ENCODE measurements at places on chromosomes 7 and 10.

DNA sequence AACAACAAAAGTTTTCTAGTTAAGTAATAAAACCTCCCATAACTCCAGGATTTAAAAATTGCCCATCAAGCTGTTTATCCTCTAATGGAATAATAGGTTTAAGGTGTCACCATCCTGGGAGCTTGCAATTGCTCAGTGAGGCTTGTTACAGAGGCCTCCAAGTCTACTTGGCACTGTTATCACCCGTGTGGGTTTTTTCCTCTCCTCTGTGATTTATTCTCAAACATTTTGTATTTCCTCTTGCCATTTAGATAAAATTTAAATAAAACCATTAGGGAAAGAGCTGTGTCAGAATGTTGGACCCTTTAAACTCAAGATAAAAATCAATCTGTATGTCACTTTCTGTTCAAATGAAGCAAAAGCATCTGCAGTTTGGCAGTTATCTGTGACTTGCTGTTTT is 202.6 kb downstream of the GALNT17 start:
- no peak for DNase-seq

DNA sequence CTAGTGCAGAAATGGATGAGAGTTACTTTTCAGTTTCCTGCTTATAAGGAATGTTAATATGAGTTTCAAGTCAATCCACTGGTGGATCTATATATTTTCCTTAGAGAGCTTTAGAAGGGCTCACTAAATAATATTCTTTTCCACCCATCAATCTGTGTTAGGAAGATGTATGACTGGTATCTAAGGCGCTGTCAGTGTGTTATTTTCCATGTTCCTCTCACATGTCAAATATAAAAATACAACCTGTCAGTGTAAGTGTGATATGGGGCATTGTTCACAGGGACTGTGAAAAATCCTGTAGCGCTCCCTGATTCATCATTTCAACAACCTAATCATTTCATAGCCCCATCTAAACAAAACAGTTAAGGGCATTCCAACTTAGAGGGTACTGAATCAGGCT is 203.1 kb downstream of the TMEM26 start:
- DNase-seq = no peak

GRCh38 chr7:127586346-127586745 is 950 bp upstream of the GCC1 start:
- no peak for DNase-seq

DNA sequence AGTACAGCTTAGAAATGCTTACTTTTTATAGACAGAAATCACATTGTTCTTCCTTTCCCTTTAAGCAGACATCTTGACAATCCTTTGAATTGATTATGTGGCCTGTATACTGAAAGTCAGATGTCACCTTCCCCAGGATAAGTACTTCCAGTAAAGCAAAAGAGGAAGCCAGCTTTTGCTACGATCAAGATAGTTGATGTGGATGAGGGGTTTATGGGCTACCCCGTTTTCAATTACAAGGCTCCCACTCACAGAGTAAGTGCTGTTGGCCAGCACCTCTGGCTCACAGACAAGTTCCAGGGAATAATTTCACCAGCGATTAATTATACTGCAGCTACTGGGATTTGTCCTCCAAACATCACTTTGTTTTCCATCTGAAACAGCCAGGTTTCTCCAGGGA is 95.1 kb upstream of the SAMD8 start:
- DNase-seq = no peak

DNA sequence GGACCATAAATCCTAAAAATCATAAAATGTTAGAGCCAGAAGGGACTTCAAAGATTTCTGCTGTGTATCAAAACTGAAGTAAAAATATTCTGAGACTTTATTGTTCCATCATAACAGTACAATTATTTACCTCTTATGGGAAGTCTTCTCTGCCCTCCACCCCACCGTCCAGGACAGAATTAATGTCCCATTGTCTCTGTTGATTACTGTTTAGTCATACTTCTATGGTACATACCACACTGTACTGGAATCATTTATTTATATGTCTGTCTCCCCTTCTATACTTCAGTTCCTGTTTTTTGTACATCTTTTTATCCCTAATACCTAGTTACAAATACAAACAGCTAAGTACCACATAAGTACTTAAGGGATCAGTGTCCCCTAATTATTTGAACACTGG is 91.4 kb upstream of the CAPZA2 start:
- no peak for DNase-seq

DNA sequence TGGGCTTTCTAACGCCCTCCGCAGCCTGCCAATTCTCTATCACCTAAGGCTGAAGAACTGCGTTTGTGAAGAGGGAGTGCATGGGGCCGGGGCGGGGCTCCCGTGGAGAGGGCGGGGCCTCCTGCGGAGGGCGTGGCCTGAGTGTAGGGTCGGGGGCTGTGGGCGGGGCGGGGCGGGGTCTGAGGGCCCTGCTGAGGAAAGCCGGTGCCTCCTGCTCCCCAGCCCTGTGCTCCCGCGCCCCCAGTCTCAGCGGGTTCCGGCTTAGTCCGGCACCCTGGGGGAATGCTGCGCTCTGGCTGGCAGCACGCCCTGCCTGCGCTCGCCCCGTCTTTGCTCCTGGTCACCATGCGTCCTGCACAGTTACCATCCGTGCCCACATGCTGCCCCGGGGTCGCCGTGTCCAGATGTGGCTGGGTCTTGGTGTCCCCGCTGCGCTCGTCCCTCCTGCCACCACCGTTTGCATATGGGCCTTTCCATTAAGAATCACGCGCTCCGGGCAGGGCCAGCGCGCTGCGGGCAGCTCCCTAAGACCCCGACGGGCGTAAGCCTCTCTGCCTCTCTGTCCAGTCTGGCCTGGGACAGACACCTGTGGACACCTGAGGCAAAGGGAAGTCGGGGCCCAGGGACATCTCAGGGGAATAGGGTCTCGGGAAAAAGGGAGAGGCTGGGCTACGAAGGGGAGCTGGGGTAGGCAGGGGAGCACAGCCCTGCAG is 144.0 kb upstream of the RET start:
- no peak for DNase-seq

- DNase-seq = no peak
Measured at GRCh38 chr10:89555688-89556445, 20.5 kb upstream of the SLC16A12 start.

- DNase-seq = no peak
Measured at GRCh38 chr7:95599069-95599468, 2.8 kb upstream of the PDK4 start.

DNA sequence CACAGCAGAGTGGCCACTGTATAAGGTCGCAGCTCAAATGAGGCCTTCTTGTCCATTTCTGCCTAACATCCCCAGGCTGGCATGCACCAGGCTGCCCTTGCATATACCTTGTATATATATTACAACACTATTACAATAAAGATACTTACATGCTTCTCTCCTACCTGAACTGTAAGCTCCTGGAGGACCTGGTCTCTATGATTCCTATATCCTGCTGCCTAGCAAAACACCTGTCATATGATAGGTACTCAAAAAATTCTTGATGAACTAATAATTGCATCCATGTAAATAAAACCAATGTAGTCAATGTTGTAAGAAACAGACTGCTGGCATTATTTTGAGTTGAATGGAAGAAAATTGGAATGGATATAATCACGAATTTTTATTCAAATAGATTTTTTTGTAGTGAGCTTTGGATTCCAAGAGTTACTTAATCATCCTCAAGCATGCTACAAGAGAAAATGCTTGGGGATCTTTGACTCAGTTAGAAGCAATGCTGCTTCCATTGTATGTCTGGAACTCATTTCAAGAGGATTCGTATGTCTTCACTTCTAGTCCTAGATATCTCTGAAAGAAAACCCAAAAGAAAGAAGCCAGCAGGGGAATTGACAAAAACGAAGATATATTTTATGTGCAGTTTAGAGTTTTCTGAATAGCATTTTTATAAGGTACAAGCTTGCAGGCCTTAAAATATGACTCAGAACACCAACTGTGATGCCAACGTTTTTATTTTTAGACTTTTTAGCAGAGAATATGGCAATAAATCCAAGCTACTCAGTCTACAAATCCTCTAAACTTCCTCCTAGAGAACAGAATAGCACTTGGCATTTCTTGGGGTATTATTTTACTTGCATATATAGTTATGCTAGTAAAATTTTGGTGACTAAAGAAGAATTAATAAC is 53.1 kb downstream of the OSBPL3 start:
- no peak for DNase-seq

- no peak for DNase-seq
Measured at GRCh38 chr7:29214056-29214455, 19.5 kb downstream of the CHN2 start.

- DNase-seq = no peak
Measured at GRCh38 chr7:80347173-80347572, 164.7 kb downstream of the GNAT3 start.

GRCh38 chr10:71970331-71970730 is 6.1 kb downstream of the CHST3 start:
- no peak for DNase-seq

DNA sequence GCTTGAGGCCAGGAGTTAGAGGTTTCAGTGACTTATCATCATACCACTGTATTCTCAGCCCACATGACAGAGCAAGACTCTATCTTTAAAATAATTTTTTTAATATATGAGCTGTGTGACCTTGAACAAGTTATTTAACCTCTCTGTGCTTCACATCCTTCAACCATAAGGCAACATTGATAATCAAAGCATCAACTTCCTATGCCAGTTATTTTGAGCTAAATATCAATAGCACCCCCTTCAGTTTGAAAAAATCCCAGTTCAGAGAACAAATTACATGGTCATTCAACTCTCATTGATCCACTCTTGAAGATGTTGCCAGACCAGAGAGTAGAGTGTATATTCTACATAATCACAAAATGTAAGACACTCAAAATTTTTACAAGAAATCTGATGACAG is 53.0 kb downstream of the ASNS start:
- no peak for DNase-seq

DNA sequence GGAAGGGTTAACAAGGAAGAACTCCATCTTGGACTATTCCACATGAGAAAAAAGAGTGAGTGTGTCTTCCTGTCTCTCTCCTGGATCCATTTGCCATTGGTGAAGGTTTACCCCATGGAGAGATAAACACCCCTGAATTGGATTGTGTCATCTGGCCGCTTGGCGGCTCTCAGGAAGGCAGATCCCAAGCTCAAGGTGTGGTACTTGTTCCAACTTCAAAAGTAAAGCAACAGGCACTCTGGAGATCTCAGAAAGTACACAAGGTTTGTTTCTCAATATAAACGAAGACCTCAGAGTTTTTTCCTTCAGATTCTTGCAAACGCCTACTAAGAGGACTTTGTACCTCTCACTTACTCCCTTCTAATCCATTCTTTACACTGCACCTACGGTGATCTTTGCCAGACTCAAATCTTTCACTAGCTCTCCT is 116.7 kb downstream of the REEP3 start:
- no peak for DNase-seq

GRCh38 chr10:6406220-6407033 is 173.6 kb downstream of the PRKCQ start:
- no peak for DNase-seq

- DNase-seq = no peak
Measured at GRCh38 chr10:84256510-84257342, 11.9 kb downstream of the RGR start.

DNA sequence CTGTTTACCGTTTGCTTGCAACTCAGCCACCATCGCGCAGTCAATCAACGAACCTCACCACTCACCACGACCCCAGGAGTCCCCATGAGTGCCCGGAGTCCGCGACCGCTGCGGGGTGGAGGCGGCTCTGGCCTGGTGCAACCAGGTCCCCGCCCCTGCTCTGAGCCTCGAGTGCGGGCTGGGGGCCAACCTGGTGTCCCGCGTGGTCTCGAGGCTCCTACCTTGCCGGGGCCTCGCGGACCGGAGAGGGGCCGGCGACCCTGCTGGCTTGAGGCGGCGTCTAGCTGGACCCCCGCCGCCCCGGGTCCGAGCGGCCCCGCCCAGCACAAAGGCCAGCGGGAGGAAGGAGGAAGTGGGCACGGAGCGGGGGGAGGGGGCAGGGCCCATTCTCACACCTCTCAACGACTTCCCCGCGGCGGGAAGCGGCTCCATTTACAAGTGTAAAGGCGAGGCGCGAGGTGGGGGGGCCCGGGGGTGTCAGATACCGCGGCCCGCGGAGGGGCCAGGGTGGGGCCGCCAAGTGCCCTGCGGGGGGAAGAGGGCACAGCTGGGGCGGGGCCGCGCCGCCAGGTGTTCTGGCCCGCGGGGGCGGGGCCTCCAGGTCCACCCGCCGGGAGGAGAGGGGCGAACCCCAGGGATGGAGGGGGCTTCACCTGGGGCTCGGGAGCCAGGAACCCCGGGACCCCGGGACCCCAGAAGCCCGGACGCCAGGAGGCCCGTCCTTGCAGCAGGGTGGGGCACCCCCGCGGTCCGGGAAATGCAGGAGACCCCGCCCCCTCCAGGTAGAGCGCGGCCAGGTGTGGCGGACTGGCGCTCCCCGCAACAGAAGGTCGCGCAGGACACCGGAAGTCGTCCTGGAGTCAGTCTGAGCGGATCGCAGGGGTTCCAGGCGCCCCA is 8.6 kb downstream of the CTBP2 start:
- DNase-seq = no peak

DNA sequence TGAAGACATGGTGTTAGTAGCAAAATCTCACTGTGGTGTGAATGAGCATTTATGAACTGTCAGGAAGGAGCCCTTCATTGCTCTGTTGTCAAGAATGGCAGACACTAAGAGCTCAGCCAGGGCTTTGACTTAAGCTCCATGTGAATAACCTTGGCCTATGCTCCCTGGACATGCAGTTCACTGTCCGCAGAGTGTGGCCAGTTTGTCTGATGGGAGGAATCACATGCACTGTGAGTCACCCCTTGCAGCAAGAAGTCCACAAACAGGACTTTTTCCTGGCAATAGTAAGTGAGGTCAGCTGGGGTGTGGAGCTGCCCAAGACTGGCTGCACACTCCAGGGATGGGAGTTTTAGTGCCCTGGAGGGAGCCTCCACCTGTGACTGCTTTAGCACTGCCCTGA is 49.5 kb downstream of the ZNF37A start:
- DNase-seq = no peak

DNA sequence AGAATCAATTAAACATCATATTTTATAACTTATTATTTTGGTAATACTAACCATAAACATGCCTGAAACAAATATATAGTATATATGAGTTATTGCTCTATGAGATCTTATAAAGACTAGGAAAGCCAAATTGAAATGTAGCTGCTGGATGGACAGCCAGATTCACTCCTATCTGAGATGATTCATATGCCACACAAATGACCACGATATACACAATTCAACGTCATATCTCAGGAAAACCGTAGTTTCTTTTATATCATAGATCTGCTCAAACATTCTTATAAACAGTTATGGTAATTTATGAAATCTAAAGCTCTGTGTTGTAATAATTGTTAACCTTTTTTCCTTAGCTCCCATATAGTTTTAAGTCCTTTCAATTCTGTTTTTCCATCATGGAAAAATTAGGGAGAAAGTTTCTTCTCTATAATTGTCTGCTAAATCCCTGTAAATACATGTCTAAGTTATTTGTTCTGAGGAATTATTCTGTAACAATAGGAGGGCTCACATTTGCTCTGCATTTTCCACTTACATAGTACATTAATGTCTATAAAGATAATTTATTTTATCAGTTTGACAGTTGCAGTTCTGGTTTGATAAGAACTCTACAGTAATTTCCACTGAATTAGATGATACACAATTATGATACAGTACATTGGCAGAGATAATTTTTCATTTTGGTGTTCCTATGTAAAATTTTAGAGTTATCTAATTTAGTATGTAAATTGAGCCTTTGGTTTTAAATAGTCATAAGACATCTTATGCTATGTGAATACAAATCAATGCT is 42.7 kb downstream of the GNAT3 start:
- DNase-seq = no peak

- DNase-seq = no peak
Measured at GRCh38 chr10:89534826-89535166, 598 bp downstream of the SLC16A12 start.

GRCh38 chr7:36284456-36285090 is 105.1 kb upstream of the ANLN start:
- no peak for DNase-seq

GRCh38 chr7:27351786-27352185 is 109.2 kb downstream of the EVX1 start:
- no peak for DNase-seq
